Fibroblast of gingiva (primary cell): ENCODE measurements at places on chromosomes 4 and X.
A peak's percentile ranks its signal among the peaks of the same experiment; 100 is the strongest.

DNA sequence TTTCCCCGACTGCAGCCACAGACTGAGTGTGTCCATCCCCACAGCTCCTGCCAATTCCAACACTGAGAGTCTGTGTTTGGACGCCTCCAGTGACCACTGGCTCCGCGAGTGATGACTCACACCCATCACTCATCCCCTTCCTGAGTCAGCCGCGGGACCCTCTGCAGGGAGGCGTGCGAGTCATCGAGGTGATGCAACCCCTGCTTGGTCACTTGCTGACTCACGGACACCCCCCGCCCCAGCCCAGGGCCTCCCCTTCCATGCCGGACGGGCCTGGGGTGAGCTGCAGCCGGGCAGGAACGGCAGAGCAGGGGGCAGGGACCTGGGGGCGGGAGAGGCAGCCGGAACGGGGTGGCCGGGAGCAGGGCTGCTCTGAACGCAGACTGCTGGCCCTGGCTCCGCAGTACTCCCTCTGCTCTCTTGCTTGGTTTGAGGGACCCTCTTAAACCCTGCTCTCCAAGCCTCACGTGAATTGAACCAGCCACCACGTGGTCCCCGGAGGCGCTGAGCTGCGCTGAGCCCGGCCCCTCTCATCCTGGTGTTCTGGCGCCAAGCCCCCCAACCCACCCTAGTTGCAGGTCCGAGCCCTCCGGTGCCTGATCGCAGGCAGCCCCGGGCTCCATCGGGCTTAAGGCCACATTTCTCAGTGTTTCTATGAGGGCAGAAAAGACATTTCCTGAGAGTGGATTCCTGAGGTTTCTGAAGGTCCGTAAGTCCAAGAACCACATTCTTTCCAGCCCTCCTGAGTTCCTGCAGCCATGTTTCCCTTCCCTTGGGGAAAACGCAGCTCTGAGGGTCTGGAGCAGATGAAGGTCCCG, 32.4 kb downstream of the FGFRL1 start:
- DNase-seq: peak; percentile 99

DNA sequence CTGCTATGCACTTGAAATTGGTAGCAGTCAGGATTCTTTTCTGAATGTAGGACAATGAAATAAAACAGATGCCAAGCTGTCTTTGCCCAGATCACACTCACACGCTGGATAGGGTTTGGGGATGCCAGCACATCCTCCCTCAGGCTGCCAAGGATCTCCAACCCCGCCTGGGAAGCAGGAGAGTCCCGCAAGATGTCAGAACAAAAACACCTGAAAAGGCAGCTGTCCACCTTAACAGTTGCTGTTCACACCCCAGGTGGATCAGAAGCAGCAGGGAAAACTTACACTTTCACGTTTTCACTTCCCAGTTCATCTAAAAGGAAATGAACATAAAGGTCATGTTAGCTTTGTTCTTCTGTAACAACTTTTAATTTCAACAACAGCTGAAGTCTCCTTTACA, 35.7 kb downstream of the TMEM154 start:
- DNase-seq: no peak

- DNase-seq: no peak
Measured at GRCh38 chr4:125022855-125023501, 291.8 kb upstream of the FAT4 start.

DNA sequence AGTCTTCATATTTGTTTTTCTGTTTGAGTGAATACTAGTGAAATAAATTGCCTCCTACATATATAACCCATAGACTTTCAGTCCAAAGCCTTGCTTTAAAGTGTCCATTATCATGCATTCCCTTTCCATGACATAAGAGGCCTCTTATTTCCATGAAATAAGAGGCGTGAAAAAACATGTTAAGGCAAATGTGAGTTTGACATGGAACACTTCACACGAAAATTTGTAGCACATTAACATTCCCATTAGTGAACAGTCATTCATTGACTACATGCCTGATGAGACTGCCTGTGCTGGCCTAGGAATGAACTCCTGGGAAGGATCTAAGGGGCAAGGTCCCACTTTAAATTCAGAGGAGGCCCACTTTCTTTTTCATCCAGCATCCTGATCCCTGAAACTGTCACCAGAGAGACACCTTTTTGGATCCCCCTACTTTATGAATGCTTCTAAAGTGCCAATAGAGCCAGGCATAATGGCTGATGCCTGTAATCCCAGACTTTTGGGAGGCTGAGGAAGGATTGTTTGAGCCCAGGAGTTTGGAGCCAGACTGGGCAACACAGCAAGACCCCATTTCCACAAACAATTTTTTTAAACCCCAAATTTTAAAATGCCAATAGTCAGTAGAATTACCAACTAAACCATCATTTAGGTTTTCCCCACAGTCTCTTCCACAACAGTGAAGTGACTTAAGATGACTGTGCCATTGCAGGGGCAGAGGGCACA, 6.7 kb downstream of the RTL8B start:
- no peak for DNase-seq

- DNase-seq: no peak
Measured at GRCh38 chrX:20432746-20433387, 166.2 kb upstream of the RPS6KA3 start.

GRCh38 chr4:170102426-170102825, 12.7 kb upstream of the AADAT start:
- DNase-seq: no peak

DNA sequence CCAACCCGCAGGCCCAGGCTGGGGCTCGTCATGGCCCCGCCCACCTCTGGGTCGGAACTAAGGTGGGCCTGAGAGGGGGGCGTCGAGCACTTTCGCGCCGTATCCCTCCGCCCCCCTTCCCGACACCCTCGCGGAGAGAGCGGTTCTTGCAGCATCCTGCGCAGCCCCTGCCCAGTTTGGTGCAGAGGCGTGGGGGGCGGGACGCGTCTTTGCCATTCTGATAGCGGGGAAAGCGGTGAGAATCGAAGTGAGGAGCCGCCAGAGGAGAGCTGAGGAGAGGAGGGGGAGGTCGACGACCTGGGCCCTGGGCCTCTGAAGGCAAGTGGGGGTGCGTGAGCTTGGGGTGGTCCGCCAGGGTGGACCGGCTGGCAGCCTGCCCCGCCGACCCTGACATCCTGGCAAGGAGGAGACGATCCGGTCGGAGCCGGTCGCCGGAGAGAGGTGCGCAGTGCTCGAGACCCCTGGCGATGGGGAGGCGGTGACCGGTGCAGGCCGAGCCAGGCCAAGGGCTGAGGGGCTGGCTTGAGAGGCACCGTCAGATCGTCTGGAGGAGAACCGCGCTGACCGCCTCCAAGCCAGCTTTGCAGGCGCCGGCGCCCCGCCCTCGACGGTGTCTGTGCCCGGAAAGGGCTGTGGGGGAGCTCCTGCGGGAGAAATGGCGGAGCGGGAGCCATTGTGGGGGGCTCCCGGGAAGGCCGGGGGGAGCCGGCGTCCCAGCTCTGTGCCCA, 25.5 kb downstream of the GPRASP3 start:
- DNase-seq: peak; percentile 2

DNA sequence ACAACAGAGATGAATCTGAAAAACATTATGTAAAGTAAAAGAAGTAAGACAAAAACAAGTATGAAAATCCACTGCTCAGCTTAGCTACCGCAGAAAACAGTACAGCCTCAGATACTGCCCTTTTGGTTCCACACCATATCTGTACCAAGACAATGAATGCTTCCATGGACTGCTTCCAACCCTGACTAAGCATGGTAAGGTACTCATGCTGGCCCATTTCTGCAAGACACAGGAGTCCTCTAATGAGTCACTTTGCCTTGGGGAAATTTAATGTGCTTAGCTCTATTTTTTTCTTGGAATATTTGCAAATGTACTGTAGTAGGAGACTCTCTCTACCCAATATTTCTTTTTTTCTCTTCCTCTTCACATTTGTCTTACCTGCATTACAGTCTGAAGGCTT, 931.7 kb upstream of the HS3ST1 start:
- DNase-seq: no peak

GRCh38 chr4:157996061-157997028, 176.5 kb downstream of the GASK1B start:
- no peak for DNase-seq

DNA sequence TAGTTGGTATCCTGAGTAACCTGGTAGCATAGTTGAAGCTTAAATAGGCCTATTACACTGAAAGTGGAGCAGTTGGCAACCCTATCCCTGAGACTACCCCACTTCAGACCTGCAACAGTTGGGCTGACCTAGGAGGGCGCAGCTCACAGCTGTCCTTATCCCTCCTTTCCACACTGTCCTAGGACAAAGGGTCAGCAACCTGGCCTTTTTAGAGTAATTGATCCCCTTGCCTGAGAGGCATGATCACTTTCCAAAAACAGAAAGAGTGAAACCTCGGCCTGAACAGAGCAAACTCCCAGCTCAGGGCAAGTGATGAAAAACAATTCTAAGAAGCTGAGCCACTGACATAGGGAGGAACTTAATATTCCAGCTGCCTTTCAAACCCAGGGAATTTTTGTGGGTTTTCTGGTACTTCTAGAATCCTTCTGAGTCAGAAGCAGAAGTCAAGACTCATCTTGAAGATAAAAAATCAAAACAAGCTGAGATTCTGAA, 94.9 kb upstream of the MYOZ2 start:
- peak; percentile 84 for DNase-seq

- no peak for DNase-seq
Measured at GRCh38 chr4:68079928-68080327, 49.7 kb downstream of the TMPRSS11F start.

GRCh38 chr4:182809417-182810102, 107.6 kb downstream of the DCTD start:
- no peak for DNase-seq

GRCh38 chr4:90122355-90122748, 4.8 kb upstream of the CCSER1 start:
- DNase-seq: no peak

- DNase-seq: no peak
Measured at GRCh38 chrX:53421772-53422085, 725 bp downstream of the SMC1A start.

DNA sequence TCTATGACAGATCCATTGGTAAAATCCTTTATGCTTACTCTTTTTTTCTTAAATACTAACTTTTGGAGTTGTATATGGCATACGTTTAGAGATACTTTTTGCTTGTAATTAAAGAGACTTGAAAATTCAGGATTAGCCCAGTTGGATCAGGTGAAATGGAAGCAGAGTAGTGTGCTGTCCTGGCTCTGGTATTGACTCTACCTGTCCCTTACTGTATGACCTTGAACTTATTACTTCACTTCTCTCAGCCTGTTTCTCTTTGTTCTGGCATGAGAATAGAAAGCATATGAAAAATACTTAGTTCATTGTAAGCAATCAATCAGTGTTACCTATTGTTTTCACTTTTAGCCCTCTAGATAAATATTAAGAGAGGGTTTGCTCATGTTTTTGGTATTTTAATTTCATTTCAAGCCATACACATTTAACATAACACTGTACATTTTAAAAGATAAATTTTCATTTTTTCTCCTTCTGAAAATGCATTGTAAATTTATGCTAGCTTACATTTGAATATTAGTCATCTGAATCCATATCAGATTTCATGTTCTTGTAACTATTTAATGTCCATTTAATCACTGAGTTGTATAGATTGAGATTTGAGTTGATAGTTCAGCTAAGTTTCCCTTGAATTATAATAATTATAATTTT, 35.9 kb downstream of the GUCY1B1 start:
- DNase-seq: no peak

GRCh38 chr4:156950948-156951347, 20.7 kb downstream of the PDGFC start:
- no peak for DNase-seq

DNA sequence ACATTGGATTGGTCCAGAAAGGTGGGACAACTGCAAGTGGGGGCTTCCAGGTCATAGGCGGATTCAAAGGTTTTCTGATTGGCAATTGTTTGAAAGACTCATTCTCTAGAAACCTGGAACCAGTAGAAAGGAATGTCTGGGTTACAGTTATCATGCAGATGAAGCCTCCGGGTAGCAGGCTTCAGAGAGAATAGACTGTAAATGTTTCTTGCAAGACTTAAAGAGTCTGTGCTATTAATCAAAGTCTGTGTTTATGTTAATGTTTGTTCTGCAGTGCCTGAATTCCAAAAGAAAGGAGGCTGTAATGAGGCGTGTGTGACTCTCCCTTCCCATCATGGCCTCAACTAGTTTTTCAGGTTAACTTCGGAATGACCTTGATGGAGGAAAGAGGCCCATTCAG, 43.9 kb upstream of the GC start:
- DNase-seq: no peak

- no peak for DNase-seq
Measured at GRCh38 chr4:38842994-38843393, 13.6 kb downstream of the TLR6 start.

DNA sequence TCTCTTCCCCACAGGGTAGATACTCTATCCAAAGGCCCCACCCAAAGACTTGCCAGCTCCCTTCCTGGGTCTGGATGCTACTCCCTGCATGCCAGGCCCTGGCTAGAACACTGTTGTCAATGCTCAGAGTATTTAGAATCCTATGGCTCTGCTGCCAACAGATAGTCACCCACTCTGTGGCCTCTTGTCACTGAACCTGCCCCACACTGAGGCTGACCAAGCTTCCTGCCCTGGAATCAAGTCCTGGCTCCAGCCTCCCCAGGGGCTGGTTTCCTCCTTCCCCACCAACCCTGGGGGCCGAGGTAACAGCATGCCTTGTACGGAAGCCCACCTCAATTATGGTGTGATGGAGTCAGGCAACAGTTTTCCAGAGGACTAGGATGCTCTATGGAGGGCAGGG, 63.3 kb downstream of the EFNB1 start:
- no peak for DNase-seq

DNA sequence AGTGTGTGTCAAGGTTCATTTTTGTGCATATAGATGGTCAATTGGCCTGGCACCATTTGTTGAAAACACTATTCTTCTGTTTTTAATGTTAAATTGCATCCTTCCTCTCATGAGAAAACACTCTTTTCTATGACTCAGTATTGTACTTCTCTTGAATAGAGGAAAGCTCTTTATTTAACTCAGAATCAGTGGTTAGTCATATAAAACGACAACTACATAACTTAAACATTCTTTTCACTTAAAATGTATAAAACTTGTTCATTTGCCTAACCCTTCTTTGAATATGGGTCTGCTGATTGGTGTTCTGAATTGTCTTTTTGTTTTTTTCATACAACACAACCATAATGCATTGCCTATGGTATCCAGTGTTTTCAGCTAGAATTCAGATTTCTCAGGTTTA, 17.2 kb upstream of the MRPL1 start:
- DNase-seq: no peak

DNA sequence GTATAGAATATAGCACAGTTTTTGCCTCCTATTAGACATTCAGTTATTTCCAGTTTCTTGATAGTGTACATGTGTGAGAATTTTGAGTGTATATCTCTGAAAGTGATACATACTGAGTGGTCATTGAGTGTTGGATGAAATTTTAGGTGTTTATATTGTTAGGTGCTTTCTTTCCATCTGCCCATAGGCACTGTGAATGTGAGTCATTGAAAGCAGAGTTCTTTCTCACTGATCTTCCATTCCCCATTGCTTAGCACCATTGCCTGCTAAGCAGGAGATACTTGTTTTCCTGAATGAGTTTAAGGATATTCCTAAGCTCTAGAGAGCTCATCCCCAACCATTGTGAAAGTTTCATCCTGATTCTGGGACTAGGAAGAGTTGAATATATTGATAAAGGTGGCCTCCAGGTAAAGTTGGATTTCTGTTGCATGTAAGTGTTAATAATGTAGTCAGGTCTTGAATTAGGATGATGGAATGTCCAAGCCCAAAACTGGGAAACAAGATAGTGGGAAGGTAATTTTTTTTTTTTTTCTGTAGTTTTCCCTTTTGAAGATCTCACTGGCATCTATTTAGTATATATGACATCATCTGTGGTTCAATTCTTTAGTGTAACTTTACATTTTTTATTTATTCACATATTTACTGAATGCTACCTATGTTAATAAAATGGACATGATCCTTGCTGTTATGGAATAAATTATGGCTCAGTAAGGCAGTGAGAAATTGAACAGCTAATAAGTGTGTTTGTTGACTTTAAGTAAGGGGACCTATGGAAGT, 22.1 kb downstream of the UBE2K start:
- DNase-seq: no peak

GRCh38 chr4:141193516-141194034, 27.1 kb upstream of the ZNF330 start:
- DNase-seq: no peak
